Brain microvascular endothelial cell (primary cell): ENCODE measurements at places on chromosomes 13 and 19.

GRCh38 chr19:4327252-4327876, 11.3 kb downstream of the STAP2 start:
- peak; percentile 82 for DNase-seq

DNA sequence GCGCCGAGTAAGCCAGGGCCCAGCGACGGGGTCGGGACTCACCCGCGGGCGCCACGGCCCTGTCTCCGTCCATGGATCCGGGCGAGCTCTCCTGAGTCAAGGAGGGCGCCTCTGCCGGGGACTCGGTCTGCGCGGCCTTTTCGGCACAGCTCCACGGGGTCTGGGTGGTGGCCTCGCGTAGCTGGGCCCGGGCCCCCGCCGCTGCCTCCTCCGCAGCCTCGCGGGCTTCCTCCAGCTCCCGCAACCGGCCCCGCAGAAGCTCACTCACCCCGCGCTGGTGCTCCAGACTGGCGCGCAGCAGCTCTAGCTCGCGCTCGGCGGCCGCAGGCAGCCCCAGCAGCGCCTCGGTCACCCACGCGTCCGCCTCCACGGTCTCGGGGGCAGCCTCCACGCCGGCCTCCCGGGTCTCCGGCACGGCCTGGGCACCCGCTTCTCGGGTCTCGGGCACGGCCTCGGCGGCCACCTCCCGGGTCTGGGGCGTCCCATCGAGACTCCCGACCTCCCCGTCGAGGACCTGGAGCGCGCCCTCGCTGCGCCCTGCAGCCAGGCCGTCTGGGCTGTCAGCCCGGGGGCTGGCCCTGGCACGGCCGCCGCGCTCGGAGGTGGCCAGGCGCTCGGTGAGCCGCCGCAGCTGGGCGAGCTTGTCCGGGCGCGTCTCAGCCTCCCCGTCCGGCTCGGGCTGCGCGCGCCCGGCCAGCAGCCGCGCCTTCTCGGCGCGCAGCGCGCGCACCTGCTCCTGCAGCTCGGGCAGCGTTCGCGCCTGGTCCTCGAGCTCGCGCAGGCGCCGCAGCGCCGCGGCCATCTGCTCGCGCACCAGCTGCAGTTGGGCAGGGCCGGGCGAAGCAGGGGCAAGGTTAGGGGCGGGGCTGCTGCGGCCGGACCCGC, 8.4 kb downstream of the KANK3 start:
- DNase-seq = no peak

GRCh38 chr19:7739801-7740681, 7.3 kb downstream of the CD209 start:
- no peak for DNase-seq

DNA sequence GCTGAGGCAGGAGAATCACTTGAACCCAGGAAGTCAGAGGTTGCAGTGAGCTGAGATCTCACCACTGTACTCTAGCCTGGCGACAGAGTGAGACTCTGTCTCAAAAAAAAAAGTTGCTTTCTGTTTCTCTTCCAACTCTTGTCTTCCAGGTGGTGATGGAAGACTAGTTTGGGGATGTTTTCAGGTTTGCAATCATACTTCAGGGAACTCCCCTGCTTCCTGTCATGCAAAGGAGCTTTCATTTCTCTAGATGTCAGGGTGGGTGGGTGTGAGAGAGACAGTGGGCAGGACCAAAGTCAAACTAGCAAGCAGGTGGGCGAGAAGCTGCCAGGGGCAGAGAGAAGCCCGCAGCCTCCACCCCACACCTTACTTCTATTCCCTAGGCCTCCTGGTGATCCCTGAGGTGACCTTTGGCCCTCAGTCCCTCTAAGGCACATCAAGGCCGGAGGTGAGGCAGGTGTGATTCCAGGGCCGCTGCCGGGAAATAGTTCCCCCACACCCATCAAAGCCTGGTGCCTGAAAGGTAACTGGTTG, 25.7 kb downstream of the CCNE1 start:
- DNase-seq = no peak

- peak; percentile 77 for DNase-seq
Measured at GRCh38 chr19:44677019-44677811, 5.9 kb downstream of the CEACAM19 start.

DNA sequence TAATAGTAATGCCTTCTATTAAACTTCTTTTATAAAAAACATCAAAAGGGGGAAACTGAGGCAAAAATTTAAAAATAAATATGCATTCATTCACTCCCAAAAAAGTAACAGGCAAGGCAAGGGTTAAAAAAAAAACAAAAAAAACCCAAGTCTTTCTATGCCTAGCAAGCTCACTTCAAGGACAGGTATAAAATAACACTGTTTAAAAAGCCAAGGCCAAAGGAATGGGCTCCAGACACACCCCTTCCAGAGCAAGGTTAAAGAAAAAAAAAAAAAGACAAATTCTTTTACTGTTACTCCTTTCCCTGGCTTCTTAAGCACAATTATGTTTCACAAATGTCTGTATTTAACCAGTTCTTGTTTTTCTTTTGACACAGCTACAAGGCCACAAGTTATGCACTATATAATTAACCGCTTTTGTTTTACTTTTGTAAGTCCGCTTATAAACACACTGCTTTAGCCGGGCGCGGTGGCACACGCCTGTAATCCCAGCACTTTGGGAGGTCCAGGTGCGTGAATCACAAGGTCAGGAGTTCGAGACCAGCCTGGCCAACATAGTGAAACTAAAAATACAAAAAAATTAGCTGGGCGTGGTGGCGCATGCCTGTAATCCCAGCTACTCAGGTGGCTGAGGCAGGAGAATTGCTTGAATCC, 3.6 kb downstream of the SIGLEC11 start:
- DNase-seq = no peak

DNA sequence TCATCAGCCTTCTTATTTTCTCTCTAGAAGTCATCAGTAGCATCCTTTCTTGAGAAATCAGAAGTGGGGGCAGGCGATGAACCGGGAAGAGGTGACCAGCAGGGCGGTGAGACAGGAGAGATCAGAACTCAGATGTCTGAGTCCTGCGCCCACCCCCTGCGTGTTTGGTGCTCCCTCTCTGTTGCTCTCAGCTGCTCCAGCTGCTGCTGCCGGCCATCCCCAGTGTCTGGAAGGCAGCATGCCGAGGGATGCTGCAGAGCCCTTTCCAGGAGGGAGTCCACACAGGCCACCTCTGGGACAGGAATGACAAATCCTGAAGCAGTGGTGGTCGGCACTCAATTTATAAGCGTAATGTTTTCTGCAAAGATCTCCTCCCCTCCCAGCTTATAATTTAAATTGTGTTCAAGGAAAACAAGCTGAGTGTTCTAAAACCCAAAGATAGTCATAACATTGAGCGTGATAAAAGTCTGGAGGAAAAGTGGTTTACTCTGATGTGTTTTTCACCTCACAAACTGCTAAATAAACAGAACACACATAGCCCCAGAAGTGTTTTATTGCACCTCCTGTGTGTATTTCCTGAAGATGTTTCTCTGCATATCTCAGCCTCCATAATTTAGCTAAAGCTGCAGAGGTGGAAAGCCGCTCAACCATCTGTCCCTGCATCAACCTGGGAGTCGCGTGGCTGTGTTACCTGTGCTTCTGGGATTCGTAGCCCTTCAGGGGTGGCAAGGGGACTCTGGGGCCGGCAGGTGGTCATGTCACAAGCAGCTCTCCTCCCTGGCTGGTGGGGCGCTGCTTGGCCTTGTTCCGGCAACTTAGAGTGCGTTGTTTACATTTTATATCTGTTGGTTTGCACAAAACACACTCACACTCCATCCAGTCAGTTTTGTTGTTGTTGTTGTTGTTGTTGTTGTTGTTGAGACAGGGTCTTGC, 191.2 kb downstream of the USP12 start:
- no peak for DNase-seq

GRCh38 chr13:32674503-32674902, 88.3 kb downstream of the PDS5B start:
- no peak for DNase-seq

- no peak for DNase-seq
Measured at GRCh38 chr13:53150568-53150967, 122.0 kb downstream of the OLFM4 start.

- DNase-seq = peak; percentile 56
Measured at GRCh38 chr13:44132710-44133109, 240.9 kb upstream of the SERP2 start.

DNA sequence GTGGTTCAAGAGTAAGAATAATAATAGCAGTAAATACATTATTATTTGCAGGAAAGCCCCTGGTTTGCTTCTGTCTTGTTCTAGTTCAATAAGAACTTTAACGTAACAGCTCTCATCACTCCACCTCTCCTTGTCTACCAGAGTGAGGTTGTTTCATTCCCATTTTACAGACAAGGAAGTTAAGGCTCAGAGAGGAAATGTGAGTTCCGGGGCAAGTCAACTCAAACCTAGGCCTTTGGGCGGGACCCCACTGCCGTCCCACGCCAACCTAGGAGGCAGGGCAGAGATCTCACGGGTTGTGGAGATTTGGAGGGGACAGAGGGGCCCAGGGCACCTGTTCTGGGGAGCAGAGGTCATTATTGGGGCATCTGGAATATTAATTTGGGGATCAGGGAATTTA, 1.5 kb downstream of the MAP4K1 start:
- DNase-seq = no peak

GRCh38 chr13:83204886-83205285, 677.4 kb downstream of the SLITRK1 start:
- no peak for DNase-seq

GRCh38 chr13:70908795-70909194, 800.5 kb upstream of the KLHL1 start:
- no peak for DNase-seq

DNA sequence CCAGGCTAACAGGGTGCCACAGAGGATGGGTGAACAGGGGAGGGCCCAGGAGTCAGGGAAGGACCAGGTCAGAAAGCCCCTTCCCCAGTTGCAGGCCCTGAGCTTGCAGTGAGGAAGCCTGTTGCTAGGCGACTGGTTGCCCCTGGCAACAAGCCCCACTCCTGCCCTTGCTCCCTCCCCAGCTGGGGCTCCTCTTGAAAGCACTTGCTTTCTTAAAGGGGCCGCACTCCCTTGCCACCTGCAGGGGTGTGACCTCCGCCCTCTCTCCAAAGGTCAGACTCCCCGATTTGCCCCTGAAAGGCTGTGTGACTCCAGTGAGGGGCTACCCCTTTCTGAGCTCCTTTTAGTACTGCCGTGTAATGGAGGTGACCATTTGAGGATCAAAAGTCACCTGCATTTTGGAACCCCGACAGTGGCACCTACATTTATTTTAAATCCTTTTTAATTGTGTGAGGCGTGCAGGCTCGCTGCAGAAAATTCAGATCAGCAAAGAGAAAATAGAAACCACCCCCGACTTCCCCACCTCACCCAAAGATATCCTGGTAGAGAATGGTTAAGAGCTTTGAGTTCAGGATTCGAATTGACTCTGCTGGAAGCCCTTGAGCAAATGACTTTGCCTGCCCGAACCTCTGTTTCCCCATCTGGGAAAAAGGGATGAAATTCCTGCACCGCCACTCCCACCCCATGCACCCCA, 4.8 kb downstream of the FCHO1 start:
- peak; percentile 25 for DNase-seq

DNA sequence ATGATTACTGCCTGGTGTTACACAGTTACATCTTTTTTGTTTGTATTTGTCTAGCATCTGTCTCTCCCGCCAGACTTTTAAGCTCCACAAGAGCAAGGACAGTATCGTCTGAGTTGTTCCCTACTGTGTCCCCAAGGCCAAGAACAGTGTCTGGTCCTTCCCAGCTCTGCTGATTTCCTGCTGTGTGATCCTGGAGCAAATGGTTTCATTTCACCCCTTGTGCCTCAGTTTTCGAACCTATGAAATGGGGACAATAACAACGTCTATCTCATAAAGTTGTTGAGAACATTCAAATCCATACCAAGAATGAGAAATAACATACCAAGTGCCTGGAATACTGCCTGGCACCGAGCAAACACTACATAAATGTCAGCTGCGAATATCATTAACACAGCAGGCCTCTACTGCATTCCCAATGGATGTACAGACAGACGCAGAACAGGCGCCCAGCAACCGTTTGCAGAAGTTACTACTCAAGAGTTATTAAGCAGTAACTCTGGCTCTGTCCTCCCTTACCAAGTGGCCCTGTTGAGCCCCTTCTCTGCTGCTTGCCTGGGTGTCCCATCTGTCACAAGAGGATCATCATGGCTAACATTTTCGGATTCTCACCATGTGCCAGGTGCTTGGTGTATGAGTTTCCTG, 11.4 kb downstream of the XRCC1 start:
- DNase-seq = no peak

DNA sequence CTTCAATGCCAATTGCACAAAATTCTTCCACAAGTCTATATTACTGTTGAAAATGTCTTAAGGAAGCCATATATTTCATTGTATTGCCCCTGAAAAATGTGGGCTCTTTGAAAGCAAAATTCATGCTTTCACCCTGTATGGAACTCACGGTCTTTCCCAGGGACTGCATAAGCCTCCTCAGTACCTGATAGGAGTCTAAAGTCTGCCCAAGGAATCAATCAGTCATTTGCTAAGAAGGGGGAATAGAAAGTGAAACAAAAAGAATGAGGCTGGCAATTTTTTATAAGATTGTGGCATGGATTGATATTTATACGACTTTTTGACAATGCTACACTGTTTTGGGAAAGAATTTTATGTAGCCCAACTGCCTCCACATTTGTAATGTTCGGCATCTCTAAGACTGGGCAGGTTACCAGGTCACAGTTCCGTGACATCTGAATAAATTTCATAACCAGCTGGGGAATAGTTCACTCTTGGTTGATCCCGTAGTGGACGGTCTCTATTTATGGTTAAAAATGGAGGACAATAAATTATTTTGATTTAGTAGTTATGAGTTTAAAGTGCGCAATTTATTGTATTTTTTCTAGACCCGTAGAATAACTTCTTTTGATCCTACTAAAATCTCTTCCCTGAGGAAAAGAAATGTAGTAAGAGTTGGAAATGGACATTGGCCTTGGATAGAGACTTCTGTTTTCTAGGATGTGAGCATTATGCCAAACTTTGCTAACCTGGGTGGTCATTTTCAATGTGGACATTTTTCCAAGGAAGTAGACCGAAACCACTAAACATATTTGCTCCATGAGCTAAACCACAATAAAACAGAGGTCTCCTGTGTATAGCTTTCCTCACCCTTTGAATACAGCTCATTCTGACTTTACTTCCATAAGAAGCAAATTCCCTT, 1585.4 kb downstream of the EFNB2 start:
- no peak for DNase-seq

GRCh38 chr13:108734676-108735075, 105.3 kb downstream of the MYO16 start:
- no peak for DNase-seq

- peak; percentile 29 for DNase-seq
Measured at GRCh38 chr13:114118086-114118485, 14.3 kb downstream of the RASA3 start.

- peak; percentile 62 for DNase-seq
Measured at GRCh38 chr19:53424968-53425597, 6.7 kb upstream of the ZNF761 start.
